ENCODE measurements at places on chromosomes 13 and 19. TPM values are rescaled to one million over a fixed set of nuclear protein-coding genes. Genes with fewer than 3 reads are reported as not detected.

The BCL3 gene
- total RNA-seq, result 6.3 TPM

The ZNF699 gene
- 7.7 TPM for total RNA-seq

The OR2Z1 gene
- not detected for total RNA-seq

The OXGR1 gene
- total RNA-seq, result not detected

The ZNF829 gene
- 2.4 TPM for total RNA-seq

The NALCN gene
- total RNA-seq, result 11.6 TPM

The RGCC gene
- 3.1 TPM for total RNA-seq

The ARL11 gene
- not detected for total RNA-seq

The WASF3 gene
- 11.0 TPM for total RNA-seq

The S1PR4 gene
- total RNA-seq, result not detected

The ZNF575 gene
- 0.28 TPM for total RNA-seq

The ZFP14 gene
- 4.1 TPM for total RNA-seq

The TNNT1 gene
- total RNA-seq, result 1.6 TPM

The JAK3 gene
- total RNA-seq, result 1.00 TPM

The ZNF730 gene
- 0.43 TPM for total RNA-seq

The GIPC3 gene
- not detected for total RNA-seq

The OR7A5 gene
- total RNA-seq, result not detected

The CEBPA gene
- 0.57 TPM for total RNA-seq

The RASGRP4 gene
- not detected for total RNA-seq

The ZNF419 gene
- 11.0 TPM for total RNA-seq

The KLK14 gene
- not detected for total RNA-seq

The CBLC gene
- not detected for total RNA-seq

The C5AR2 gene
- 0.18 TPM for total RNA-seq

The TEKTIP1 gene
- not detected for total RNA-seq

The FAM124A gene
- total RNA-seq, result 1.7 TPM

The NCR1 gene
- total RNA-seq, result not detected

The MICU2 gene
- total RNA-seq, result 37.8 TPM

The UGGT2 gene
- total RNA-seq, result 58.9 TPM

The ERICH6B gene
- total RNA-seq, result not detected

The CEACAM21 gene
- total RNA-seq, result not detected

The ADGRE3 gene
- not detected for total RNA-seq

The MYBPC2 gene
- not detected for total RNA-seq

The HSPB6 gene
- 50.3 TPM for total RNA-seq

The ZNF534 gene
- not detected for total RNA-seq

The CELF5 gene
- not detected for total RNA-seq

The SLC5A5 gene
- total RNA-seq, result not detected

The CCL25 gene
- not detected for total RNA-seq

The ZNF726 gene
- total RNA-seq, result 0.85 TPM

The C19orf73 gene
- total RNA-seq, result 0.83 TPM

The PTH2 gene
- not detected for total RNA-seq

The SERPINE3 gene
- total RNA-seq, result not detected

The RNF17 gene
- not detected for total RNA-seq

The ICAM5 gene
- total RNA-seq, result 1.3 TPM

The OVOL3 gene
- total RNA-seq, result not detected

The MAST3 gene
- total RNA-seq, result 2.5 TPM

The TSKS gene
- total RNA-seq, result 1.6 TPM

The PRSS57 gene
- not detected for total RNA-seq

The C19orf85 gene
- not detected for total RNA-seq

The SIGLEC14 gene
- not detected for total RNA-seq

The CEACAM8 gene
- total RNA-seq, result not detected

All from smooth muscle cell of bladder (primary cell).